T-helper 2 cell (primary cell): ENCODE measurements at places on chromosomes 11 and 22.

DNA sequence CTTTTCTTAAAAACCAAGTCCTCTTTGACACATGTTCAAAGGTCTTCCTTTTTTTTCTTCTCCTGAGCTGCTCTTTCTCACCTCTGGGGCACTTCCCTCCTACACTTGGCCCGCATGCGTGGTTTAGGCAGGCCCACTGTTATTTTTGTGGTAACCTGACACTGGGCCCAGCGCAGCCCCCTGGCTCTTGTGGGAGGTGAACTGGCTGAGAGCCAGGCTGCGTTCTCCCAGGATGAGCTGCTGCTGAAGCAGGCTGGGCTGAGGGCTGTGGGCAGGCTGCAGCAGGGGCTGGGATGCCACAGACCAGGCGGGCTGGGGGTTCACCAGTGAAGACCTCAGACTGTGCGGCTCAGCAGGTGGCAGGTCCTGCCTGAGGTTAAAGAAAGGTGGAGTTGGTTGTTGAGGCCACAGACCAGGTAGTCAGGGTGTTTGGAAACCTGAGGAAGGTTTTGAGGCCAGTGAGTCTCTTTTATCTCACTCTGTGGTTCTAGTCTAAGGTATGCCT, 72.4 kb downstream of the TEAD1 start:
- no peak for DNase-seq

DNA sequence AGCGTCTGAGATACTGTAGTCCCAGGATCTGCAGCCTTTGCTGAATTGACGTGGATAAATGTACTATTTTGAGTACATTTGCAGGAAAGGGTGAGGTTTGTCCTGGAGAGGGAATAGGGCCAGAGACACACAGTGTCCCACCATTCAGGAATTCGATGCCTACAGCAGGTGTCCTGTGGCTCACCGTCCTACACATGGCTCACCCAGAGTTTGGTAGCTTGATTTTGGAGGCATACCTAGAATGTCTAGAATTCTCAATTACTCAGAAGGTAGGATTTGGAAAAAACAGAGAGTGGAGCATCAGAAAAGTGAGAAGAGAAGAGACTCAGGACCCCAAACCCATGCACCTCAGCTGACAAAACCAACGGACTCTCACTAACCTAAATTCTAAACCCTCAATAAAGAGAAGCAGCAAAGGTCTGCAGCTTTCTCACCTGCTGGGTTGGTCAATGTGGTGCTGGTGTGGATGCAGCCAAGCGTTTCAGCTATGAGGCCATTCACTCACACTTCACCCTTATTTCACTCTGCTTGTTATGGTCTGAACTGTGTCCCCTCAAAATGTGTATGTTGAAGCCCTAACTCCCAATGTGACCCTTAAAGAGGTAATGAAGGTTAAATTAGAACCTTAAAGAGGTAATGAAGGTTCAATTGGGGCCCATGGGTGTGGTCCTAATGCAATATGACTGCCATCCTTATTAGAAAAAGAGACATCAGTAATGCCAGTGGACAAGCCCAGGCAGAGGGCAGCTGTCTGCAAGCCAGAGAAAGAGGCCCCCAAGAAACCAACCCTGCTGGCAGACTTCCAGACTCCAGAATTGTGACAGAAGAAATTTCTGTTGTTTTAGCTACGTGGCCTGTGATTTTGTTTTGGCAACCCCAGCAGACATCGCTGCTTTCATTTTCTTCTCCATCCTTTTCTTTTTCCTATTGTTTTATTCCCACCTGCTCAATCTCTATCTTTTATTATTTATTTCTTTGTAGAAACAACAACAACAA, 187.8 kb downstream of the SNX19 start:
- no peak for DNase-seq

- no peak for DNase-seq
These were observed 2.3 kb downstream of the SHANK3 start for GRCh38 chr22:50674606-50675552.

GRCh38 chr22:11605468-11605981, 3922.5 kb upstream of the OR11H1 start:
- no peak for DNase-seq
